Karpas-422 (cell line): ENCODE measurements at places on chromosomes 7 and 10. TPM values are rescaled to one million over a fixed set of nuclear protein-coding genes. Genes with fewer than 3 reads are reported as not detected.

DNA sequence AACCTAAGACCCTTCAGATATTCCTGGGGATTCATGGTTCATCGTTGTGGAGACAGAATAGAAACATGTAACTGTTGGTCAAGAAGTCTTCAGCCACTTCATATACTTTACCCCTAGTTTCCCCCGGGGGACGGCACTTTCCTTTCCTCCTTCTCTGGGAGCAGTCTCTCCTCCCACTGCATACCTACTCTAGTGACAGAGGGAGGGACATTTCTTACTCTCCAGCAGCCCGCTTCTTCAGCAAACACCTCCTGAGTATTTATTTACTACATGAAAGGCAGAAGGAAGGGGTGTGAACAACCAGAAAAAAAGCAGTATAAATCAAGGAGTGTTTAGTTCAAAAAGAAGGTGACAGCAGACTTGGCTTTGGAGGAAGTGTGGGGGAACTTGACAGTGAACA is 69.0 kb downstream of the LHFPL3 start:
- no peak for DNase-seq

DNA sequence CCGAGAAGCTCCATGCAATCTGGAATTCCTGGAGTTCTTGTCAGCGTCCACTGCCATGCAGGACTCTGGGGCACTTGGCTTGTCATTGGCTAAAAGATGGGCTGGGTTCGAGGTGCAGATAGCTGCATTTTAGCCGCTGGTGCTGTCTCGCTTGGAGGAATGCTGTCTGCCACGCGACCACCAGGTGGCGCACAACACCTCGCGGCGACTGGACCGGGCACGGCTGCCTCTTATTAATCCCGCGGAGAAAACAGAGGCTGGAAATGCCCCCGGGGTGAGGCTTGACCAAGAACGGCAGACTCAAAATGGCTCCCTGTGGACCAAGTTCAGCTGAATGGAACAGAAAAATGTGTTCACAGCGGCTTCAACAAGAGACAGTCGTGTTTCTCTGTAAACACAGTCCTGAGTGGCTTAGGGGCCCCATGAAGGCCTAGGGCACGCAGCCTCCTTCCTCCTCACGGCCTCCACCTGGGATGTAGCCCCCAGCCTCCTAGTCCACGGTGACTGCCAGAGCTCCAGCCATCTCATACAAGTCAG is 46.2 kb downstream of the AOC1 start:
- peak; percentile 81 for DNase-seq

DNA sequence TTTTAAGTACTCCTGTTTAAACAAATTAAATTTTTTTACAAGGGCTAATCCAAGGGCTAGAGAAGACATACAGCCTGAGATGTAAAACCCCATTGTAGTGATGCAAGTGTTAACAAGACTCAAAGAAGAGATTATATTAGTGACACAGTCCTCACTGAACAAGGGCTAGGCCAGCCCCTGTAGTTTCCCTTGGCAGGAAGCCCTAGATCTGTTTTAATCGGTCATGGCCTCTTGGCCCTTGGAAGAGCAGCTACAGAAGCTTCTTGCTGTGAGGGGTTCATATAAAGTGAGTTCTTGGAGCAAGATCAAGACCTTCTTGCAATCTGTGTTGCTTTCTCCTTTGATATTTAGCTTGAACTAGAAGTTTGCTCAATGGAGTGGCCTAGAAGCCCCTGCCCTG is 1339.4 kb downstream of the XPNPEP1 start:
- DNase-seq: no peak

DNA sequence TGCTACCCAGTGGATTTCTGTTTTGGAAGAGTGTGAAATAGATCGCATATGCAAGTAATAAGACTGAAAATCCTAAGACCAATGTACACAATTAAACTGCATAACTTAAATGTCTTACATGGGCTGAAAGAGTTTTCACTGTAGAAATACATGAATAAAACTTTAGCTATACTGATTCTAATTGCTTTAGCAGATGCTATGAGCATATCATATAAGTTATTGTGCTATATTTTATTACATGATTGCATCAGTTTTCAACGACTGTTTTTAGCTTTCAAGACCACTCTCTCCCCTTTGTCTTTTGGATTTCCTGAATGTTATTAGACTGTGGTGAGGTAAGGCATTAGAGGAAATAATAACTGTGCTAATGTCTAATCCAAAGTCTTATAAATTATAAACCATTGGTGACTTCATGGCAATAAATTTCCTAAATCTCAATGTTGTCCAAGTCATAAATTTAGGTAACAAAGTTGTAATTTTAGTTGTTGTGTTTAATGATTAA is 124.5 kb downstream of the SEMA3A start:
- DNase-seq: no peak

- DNase-seq: peak; percentile 59
These were observed 12.5 kb downstream of the SFRP5 start for GRCh38 chr10:97759158-97759887.

DNA sequence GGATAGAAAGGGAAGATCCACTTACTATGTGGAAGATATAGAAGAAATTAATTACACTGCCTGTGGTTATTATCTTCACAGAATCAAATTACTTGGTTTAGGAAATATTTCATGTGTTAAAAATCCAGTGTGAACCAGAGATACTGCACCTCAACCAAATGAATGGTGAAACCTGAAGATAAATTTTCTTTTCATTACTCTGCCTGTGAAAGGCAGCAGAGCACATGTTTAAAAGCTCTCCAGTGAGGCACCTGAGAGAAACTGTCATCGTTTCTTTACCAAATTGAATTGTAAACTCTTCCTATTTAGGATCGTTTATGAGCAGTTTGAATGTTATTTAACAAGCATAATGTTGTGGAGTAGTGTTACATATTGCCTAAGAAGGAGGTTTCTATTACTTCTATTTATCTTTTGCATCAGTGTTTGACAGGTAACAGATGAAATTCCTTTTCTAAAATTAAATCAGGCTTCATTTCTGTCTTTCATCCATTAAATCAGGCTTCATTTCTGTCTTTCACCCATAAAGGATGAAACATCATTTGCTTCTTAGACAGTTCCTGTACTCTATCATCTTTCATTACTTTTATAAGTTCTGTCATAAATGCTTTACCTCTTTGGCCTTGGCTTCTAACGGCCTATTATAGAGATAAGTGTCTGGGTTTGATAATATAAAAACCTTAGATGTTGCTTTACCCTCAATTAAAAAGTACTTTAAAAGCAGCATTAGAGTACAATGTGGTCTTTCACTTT is 266.6 kb downstream of the NXPH1 start:
- no peak for DNase-seq

- no peak for DNase-seq
These were observed 122.4 kb upstream of the NPS start for GRCh38 chr10:127426746-127427145.

DNA sequence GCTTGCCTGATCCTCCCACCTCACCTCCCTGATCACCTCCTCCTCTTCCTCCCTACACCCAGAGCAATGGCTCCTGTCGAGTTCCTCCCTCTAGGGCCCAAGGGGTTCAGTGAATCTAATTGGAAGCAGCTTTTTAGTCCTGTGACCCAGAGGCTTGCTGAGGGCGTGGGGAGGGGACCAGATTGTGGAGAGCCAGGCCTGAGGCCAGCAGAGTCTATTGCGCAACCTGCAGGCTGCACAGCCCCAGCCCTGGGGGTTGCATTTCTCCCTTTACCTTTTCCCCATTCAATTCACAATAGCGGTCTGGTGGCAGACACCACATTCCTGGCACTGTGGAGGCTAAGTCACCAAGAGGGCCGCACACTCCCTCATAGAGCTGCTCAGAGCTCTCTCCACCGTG is 32.5 kb downstream of the GHRHR start:
- DNase-seq: no peak

DNA sequence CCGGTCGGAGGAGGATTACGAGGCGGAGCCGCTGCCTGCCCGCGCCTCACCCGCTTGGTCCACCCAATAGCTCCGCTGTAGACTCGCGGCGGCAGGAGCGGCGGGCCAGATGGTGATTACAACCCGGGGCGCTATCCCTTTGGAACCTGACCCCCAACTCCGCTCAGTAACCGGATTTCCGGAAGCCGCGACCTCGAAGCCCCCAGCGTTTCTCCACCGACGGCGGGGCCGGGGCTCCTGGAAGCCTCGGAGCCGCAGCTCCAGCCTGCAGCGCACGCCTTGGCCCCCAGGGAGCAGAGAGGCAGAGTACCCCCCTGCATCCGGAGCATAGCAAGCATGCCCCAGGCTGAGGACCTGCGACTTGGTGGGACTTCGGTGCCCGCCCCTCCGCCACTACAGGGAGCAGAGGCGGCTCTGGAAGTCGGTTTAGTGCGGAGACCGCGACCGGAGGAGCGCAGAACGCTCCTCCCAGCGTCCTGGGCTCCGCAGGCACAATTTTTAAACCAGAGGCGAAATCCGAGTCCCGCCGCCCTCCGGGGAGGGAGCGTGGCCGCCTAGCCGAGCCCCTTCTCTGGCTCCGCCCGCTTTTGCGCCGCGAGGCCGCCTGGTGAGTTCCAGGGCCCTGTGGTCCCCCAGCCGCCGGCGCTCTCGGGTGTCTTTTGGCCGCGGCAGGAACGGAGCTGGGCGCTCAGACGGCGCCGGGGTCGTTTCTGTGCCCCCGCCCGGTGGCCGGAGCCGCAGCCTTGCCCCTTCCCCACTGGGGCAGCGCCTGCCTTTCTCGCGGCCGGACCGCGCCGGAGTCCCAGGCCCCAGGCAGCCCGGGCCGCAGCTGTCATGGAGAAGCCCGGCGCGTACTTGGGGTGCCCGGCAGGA is 28.2 kb upstream of the BMS1 start:
- no peak for DNase-seq

DNA sequence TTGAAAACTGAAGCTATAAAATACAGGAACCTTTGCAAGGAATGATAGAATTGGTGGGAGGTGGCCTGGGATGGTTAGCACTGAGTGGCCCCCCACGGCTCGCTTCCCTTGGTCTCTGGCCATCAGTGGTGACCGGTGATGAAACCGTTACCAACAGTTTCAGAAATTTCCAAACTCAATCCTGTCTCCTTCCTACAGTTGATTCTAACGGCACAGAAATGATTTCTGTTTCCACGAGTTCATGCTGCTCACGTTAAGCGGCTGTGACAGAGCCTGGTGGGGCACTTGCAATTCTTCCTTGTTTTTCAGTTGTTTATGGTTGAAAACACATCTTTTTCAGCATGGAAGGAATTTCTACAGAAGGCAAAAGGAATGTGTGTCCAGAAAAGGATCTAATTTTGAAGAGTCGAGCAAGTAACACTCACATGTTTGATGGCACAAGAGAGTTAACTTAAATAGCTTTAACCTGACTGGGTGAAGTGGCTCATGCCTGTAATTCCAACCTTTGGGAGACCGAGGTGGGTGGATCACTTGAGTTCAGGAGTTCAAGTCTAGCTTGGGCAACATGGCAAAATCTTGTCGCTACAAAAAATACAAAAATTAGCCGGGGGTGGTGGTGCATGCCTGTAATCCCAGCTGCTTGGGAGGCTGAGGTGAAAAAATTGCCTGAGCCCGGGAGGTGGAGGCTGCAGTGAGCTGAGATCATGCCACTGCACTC is 100.1 kb downstream of the DNAJB6 start:
- no peak for DNase-seq

DNA sequence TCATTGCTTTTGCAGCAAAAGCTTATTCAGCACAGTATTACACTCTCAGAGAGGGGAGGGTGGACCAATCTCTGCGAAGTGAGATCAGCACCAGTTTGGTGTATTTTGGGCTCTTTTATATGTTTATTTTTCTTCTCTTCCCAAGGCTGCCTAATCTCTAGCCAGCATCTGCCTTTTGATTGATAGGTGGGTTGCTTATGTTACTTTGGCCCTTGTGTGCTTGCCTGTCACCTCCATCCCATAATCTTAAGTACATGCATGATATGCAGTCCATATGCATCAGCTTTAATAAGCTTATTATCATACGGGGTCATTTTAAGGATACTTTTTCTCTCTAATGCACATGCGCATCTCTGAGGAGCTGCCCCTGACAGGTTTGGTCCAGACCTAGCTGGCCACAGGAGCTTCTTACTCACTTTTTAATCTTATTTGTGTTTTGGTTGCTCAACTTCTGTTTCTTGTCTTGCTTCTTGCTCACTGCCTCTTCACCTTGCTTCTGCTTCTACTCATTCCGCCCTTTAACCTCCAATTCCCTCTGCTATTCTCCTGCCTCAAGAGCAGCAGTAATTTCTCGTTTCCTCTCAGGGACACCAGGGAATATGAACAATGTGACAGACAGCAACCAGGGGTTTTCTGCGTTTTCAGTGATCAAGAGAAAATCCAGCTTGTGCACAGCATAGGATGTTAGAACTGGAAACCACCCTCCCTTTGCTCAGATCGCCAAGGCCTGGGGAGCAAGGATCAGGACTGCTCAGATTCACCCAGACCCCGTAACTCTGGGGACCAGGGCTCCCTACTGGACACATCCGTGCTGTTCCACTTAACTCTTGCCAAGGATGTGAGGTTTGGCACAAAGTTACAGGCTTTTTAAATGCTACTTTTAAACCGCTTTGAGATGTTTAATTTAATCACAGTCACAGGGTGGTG is 10.0 kb downstream of the RGR start:
- no peak for DNase-seq

GRCh38 chr10:120598386-120598785 is 141.4 kb downstream of the PLPP4 start:
- no peak for DNase-seq

- DNase-seq: no peak
These were observed 72.1 kb downstream of the DNMBP start for GRCh38 chr10:99937630-99938029.

GRCh38 chr10:88033793-88034192 is 170.4 kb downstream of the PTEN start:
- DNase-seq: no peak

DNA sequence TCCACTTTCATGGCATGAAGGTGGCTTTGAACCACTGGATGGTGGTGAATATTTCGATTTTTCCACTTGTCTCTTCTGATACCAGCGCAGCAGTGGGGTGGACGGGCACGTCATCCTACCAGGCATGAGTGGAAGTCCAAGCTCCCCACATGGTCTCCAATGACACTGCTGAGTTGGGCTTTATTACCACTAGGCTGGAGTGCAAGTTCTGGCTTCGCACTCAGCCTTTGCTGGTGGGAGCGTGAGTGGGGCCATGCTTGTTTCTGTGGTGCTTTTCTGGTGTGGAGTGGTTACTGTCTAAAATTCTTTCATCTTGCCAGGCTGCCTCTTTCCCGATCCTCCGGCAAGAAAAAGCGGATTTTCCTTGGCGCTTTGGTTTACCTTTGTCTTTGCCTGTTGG is 70.1 kb upstream of the SDK1 start:
- DNase-seq: no peak

DNA sequence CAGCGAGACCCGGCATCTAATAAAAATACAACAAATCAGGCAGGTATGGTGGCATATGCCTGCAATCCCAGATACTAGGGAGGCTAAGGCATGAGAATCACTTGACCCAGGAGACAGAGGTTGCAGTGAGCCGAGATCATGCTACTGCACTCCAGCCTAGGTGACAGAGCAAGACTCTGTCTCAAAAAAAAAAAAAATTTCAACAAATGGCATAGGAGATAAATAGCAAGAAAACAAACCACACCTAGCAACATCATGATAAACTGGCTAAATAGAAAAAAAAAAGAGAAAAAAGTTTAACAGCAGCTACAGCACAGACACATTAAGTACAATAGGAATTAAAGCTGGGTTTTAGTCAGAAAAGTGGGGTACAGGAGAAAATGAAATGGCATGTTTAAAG is 1034.6 kb upstream of the LRRN3 start:
- DNase-seq: no peak

GRCh38 chr10:116286626-116287200 is 13.7 kb upstream of the GFRA1 start:
- no peak for DNase-seq

The DNAH11 gene
- total RNA-seq: 0.04 TPM in 1 of 2 replicates, not detected in the other

The ADRA2A gene
- total RNA-seq: 0.04 TPM in 1 of 2 replicates, not detected in the other

The FAM25C gene
- total RNA-seq: not detected in 2 replicates

The ZNF488 gene
- total RNA-seq: not detected in 2 replicates

The EBF3 gene
- total RNA-seq: not detected in 2 replicates

The SFXN2 gene
- total RNA-seq: 10.2 and 25.8 TPM in 2 replicates

The ESYT2 gene
- 216 and 242 TPM in 2 replicates for total RNA-seq
